ENCODE measurements at places on chromosomes 4 and X.

GRCh38 chr4:76897536-76898384 is at the start of gene SOWAHB:
SOWAHB (minus strand) TSS chr4:76898144; CDS start chr4:76897849, 295 bp downstream.
- DNase-seq: peak; percentile 45

DNA sequence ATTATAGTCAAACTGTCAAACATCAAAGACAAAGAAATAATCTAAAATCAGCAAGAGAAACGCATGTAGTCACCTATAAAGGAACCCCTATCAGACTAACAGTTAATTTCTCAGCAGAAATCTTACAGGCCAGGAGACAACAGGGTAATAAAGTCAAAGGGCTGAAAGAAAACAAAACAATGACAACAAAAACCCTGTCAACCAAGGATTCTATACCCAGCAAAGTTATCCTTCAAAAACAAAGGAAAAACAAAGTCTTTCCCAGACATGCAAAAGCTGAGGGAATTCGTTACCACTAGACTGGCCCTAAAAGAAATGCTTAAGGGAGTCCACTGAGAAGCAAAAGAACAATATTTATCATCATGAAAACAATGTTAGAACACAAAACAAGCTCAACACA is 22.1 kb downstream of the TMEM154 start:
- no peak for DNase-seq

- no peak for DNase-seq
Observed at GRCh38 chr4:176031922-176032321, 33.7 kb upstream of the WDR17 start.

DNA sequence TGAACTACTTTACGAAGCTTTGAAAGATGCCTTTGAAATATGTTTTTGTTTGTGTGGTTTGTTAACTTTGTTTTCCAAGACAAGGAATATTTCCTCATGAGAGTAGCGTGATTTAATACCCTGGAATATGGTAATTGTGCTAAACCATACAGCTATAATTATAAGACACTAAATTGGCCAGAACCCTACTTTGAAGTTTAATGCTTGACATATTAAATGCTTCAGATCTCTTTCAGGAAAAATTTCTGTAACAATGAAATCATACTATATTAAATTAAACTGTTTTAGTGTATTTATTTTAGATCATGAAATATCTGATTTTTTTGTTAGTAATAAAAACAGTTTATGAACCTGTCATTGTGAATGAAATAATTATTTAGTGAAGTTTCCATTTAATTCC is 63.5 kb downstream of the DCLK2 start:
- peak; percentile 41 for DNase-seq

DNA sequence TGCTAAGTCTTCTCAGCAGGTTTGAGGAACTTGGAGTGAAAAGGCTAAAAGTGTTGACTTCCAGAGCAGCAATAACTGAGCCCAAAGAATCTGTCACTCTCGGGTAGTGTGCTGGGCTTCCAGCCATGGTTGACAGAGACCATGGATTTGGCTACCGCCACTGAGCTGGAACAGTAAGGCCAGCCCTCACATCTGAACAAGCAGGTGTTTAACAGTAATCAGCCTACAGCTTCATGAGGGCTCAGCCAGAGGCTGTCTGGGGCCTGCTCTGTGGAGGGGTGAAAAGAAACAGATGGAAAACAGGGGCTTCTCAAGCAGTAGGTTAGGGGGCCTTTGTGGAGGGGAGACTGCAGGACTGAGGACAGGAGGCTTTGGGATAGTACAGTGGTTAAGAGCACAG is 14.9 kb downstream of the RASL11B start:
- DNase-seq: no peak

DNA sequence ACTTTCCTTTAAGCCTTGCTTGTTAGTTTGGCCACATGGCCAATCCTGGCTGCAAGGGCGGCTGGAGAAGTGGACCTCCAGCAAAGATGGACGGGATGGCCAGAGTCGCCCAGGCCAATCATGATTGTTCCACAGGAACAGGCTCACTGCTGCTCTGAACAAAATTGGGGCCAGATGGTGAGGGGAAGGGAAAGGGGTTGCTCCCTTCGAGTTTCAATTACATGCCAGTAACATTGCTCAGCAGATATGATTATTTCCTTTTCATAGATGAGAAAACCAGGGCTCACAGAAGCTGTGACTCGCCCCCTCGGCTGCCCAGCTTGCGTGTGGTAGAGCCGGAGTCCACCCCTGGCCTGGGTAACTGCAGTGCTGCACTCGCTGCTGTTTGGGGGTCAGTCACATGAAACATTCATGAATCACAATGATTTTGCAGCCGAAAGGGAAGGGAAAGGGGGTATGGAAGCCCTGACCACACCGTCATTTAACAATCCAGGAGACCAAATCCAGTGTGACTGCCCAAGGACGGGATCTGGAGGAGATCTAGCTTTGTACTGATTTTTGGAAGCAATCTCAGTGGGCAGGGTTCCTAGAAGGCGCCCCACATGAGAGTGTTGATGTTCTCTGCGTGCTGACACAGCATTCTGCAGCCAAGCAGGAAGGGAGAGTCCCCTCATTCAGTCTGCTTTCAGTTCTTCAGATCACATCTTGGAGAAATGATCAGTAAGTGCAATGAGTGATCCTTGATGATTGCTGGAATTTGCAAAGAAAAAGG is 77.3 kb upstream of the MSX1 start:
- DNase-seq: no peak

- DNase-seq: no peak
Observed at GRCh38 chr4:109131559-109131958, 170.9 kb downstream of the COL25A1 start.

DNA sequence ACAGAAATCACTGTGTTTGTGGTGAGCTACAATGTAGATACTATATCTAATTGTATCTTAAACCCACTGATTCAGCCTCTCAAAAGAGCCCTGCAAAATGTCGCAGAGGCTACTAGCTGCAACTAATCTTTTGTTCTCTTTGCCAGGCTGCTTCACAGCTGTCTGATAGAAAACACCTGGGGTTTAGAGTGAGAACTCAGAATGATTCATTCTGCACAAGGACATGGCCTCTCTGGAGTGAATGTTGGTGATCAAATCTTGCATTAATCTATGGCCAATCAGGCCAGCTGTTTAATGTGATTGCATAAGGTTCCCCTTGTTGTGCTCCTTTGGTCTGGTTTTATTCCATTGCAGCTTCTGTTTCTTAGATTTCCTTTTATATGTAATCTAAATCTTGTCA is 100.3 kb downstream of the EMCN start:
- DNase-seq: no peak

DNA sequence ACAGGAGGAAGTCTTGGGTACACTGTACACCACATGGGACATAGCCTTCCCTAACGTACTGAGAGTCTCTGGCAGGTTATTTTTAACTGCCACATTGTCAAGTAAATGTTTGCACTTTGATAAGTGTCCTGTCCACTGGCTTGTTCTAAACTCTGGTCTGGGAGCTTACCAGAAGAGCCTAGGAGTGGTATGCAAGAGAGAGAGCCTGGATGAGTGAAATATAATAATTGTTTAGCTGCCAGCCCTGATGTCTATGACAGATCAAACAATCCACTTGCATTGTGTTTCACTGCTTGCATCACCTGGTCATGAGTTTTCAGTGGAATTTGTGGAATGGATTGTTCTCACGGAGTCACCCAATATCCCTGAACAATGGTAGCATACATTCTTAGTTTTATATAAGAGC is 91.6 kb downstream of the SHROOM3 start:
- DNase-seq: peak; percentile 10

DNA sequence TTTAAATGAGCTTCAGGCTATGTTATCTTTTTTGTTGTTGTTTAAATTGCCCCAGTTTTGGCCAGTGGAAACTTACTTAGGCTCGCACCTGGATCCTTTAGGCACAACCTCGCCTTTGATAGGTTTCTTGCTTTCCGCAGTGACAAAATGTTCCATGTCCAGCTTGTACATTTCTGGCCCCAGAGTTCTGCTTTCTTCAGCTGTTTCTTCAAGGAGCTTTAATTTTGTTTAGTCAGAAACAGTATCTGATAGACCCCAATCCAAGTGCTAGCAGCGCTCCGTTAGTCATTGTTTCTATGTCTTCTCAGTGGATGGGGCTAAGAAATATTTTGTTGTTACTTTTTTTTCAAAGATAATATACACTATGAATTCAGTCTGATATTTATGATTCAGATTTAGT is 82.8 kb downstream of the STIM2 start:
- DNase-seq: no peak

DNA sequence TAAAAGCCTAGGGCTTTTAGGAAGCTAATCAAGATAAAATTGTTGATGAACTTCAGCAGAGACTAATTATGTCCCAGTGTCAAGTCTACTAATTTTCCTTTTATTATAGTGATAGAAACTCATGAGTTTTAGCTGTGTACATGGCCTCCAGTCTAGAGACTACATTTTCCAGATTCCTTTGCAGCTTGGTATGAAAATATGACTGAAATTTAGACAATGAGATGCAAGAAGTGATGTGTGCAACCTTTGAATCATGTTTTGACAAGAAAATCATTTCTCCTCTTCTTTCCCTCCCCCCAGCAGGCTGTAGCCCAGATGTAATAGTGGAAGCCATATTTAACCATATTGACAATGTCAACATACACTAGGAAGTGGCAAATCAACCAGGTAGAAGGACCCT is 30.3 kb upstream of the IL13RA2 start:
- no peak for DNase-seq

DNA sequence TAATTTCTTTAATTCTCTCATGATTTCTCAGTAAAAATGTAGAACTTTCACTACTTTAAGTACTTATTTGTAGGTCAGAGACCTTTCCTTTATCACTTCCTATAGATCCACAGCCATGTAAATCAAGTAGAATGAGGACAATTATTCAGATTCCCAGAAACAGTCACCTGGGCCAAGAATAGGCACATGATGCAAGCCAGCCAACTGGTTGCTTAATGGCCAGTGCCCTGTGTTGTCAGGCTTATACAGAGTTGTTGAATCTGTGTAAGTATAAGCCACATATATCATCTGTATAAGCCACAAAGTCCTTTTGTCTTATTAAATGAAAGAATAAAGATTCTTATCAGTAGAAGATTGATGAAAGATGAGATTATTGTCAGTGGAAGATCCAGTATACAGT is 5.2 kb downstream of the BANK1 start:
- no peak for DNase-seq

- no peak for DNase-seq
Observed at GRCh38 chr4:101211146-101211553, 136.2 kb downstream of the PPP3CA start.

GRCh38 chrX:55489314-55490009 is at the start of gene USP51:
USP51 (minus strand) TSS chrX:55489848; CDS start chrX:55488939, 909 bp downstream.
- DNase-seq: no peak

DNA sequence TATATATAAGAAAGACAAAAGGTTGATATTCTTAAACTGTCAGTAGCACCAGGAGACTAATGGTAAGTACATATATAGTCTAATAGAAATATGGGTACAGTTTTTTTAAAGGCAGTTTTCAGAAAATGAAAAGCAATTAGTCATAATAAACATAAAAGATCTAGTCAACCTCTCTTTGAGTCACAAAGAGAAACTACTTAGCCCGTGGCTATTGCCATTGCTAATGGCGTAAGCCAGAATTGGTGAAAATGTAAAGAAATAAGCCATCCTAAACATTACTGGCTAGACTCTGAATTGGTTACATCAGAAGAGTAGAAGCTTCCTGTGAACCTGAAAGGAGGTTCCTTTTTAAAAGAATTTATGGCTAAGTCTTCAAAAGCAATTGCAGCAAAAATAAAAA is 668.7 kb upstream of the CPEB2 start:
- no peak for DNase-seq

GRCh38 chrX:150268839-150269355 is 94.2 kb upstream of the MAMLD1 start:
- no peak for DNase-seq

DNA sequence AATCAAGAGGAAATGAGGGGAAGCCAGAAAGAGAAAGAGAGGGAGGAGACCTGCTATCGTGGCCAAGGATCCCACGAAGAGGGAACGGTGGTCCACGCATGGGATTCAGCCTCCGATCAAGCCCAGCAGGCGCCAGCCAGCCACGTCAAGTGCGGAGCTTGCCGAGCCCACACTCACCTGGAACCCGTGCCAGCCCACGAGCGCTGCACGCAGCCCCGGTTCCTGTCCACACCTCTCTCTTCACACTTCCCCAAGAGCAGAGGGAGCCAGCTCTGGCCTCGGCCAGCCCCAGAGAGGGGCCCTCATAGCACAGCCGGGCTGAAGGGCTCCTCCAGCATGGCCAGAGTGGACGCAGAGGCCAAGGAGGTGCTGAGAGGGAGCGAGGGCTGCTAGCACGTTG is 795.1 kb upstream of the GRIA3 start:
- DNase-seq: no peak

GRCh38 chr4:89121387-89122068 is 10.2 kb downstream of the TIGD2 start:
- no peak for DNase-seq

DNA sequence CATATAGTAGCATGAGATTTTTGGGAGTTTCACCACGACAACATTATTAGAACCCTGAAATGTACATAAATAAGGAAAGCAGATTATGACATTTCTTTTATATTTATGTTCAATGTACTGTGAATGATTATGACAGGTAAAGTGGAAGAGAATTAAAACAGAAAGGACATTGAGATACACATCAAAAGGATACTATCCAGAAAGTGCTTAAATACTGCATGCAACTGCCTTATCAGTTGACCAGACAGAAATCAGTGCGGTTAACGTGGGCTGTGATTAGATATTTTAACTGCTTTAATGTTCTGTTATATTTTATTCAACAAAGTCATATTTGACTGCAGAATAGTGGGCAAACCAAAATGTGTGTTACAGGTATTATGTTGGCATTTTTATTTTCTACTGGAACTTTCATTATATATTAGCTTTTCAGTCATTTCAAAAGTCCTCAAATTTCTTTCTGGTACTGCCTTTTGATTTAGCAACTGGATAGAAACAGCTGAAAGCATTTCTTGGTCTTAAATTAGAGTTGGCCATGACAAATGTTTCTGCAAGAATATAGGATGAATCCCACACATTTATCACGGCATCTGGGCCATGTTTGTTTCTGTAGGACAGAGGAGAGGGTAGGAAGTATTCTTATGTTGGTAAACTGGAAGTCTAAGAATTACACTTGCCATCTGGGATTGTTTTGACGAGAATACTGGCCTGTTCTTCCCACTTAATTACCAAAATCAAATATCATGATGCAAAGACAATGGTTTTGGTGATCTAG is 255.2 kb downstream of the SLC39A8 start:
- DNase-seq: no peak

GRCh38 chr4:81756973-81757372 is 285.3 kb upstream of the RASGEF1B start:
- DNase-seq: no peak

GRCh38 chrX:915427-916229 is 285.0 kb downstream of the SHOX start:
- DNase-seq: no peak

DNA sequence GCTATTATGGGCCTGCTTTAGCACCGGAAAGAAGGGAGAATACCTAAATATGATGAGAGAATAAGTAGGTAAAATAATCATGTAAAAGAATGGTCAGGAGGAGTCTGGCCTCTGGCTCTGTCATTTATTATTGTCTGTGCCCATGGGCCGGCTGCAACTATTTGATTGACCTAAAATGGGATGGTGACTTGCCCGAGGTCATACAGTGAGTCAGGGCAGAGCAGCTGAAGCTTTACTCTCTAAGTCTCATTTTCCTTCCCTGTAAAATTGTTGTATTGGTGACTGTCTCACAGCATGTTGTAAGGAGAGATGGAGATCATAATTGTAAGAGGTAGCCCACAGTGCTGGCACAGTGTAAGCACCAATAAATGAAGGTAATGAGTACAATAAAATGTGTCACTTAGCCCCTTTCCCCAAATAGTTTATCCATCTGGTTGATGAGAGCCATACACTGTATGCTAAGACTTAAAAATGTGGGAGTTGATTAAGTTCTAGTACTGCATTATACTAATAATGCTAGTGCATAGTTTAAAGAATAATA is 39.6 kb downstream of the RUFY3 start:
- DNase-seq: no peak
